ENCODE measurements at places on chromosomes 1 and 21.

DNA sequence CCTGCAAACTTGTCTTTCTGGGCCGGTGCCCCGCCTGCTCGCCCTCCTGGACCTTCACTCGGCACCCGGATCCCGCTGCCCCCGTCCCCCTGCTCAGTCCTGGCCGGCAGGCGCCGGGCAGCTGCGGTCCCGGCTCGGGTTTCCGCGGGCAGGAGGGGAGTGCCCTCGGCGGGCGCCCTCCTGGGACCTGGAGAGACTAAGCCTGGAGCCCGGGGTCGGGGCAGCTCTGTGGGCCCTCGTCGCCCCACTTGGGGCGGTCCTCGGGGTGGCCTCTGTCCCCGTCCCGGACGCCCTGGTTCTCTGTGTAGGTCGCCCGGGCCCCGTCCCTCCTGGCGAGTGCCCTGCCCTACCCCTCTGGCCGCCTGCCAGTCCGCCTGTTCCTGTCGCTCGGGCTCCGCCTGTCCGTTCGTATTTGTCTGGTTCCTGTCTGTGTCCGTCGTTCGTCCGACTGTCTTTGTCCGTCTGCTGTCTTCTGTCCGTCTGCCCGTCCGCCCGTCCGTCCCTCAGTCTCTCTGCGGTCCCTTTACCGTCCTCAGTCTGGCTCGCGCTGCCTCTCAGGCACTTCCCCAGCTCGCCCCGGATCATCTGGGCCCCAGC, 490 bp downstream of the SERINC2 start:
- DNase-seq: no peak

GRCh38 chr1:90800012-90800717, 83.1 kb upstream of the BARHL2 start:
- DNase-seq: no peak

DNA sequence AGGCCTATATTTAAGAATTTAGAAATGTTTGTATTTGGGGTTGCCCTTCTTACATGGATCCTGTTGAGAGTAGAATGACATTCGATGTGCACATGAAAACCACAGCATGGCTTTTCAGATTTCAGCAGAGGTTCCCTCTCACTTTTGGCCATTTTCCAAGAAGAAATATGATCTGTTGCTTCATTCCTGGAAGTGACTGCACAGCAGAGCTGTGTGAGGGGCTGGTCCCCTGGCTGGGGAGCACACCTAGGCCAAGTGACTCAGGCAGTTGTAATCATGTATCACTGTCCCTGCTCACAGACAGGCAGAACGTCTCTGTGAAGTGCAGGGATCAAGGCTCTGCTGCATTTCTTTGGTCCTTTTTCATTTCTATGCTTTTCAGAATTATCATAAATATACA, 32.3 kb downstream of the AGT start:
- DNase-seq: no peak

DNA sequence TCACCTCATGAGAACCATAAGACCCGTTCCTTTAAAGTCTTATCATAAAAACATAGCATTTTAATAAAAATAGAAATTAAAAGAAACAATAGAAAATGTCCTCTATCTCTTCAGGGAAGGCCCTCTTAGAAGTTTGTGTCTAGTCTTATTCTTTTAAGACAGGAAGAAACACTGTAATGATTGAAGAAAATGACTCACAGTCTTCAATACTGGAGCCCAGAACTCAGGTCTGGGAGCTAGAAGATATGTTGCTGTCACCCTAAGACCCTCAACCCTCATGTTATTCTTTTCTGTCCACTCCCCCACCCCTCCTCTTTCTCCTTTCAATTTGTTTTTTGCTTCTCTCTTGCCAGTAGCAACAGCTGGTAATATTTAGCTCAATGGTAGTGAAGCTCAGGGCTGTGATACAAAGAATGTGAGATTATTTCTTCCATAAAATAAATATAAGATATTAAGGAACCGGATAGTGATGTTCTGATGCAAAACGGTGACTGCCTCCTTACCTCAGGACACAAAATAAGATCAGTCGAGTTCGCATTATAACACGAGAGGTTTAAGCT, 12.0 kb downstream of the DUSP10 start:
- DNase-seq: no peak

DNA sequence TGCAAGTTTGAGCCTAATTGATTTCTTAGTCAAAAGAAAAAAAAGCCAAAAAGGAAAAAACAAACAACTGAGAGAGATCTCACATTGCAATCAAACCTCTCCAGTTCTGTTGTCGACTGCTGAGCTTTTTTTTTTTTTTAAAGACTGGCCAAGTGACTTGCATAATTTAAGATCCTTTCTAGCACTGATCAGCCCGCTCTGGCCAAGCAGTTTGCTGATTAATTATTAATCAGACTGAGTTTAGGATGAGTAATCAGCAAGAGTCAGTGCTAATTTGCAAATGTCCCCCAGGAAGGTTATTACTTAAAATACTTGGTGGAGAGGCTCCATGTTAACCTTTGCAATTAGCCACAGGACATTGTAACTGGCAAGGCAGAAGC, 39.3 kb downstream of the HMGB4 start:
- no peak for DNase-seq

DNA sequence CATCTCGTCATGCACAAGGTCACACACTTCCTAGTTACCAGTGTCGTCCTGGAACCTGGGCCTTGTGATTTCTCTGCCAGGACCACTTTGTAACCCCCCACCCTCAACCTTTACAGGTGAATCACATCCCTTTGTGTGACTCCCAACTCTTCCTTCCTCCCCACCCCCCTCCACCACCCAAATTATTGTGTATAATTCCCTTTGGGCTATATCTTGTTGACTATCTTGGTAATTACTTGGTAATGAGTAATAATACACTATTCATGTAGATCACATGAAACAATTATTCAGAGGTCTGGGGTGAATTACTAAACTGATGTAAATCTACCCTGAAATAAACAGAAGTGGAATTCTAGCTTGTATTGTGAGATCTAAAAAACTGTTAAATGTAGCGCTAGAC, 1.7 kb downstream of the KCNK1 start:
- DNase-seq: no peak

DNA sequence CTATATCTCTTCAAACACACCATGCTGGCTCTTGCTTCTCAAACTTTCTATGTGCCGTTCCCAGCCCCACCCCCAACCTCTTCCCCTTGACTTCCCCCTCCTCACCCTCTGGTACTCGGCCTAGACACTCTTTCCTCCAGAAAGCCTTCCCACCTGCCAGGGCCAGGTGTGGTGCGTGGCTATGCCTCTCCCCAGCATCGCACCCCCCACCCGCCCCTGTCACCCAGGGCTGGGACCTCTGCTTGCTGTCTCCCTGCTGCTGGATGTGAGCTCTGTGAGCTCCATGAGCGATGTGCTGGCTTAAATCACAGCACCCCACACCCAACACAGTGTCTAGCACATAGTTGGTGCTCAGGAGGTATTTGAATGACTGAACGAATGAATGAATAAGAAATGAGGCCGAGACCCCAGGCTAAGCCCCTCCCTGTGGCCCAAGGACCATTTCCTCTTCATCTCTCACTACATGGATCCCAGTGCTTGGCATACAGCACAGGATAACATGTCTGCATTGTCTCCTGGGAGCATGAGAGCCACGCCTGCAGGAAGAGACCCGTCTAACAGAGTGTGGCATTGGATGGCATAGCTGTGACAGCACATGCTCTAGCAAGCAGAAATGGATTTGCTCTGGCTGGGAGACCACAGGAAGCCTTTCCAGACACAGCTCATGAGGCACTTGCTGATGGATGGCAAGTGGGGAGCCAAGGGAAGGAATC, 19.7 kb downstream of the TNNT2 start:
- no peak for DNase-seq

- DNase-seq: no peak
These were observed 1.8 kb upstream of the SERBP1 start for GRCh38 chr1:67431869-67432578.

GRCh38 chr21:33449616-33450015, 30.2 kb downstream of the TMEM50B start:
- DNase-seq: no peak

- DNase-seq: no peak
These were observed 42.0 kb downstream of the RAB3B start for GRCh38 chr1:51948491-51948915.

DNA sequence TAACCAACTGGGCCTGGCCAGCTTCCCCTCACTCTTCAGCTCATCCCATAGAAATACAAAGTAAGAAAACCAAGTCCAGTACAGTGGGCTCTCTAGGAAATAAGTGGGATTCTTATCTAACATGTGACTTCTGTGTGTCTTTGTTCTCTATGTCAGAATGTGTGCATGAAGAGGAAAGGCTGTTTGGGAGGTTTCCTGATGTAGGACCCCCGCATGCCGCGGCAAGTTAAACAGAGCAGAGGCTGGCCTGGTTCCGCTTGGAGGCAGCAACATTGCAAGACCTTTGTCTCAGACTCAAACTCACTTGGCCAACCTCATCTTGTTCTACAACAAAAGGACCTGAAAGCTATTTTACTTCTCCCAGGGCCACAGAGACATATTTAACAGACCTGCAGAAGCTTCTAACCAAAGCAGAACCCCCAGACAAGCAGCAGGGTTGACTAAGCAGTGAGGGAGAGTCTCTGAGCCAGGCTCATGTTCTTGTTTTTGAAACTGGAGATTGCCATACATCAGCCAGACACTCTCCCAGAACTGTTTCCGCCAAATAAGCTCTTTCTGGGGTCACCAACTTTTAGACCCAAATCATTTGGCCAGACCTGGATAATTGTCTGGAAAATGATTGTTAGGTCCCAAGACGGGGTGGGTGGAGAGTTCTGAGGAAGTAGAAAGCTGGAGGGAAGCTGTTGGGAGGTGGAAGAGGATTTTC, 6.2 kb downstream of the MTARC2 start:
- DNase-seq: no peak

GRCh38 chr1:68232289-68233148, at the start of gene WLS:
TSS of gene WLS (minus strand) at chr1:68232523. CDS start at chr1:68232299, 224 bp downstream.
- no peak for DNase-seq

- no peak for DNase-seq
These were observed 4.8 kb downstream of the PPT1 start for GRCh38 chr1:40092241-40092640.
